Right lobe of liver (tissue), 6 donors: ENCODE measurements at places on chromosomes 3 and 15. TPM values are rescaled to one million over a fixed set of nuclear protein-coding genes. Genes with fewer than 3 reads are reported as not detected.

Gene STXBP5L
- not detected for total RNA-seq

Gene CELF6
- 1.7 TPM for total RNA-seq

Gene SSUH2
- 2.0 TPM for total RNA-seq

Gene SLC35G2
- 2.4 TPM for total RNA-seq

Gene SERPINI2
- total RNA-seq = not detected

Gene IL17RD
- under 0.01 TPM for total RNA-seq

Gene CALML4
- total RNA-seq = 3.3 TPM
